Testis (tissue), 5 donors: ENCODE measurements at places on chromosomes 4 and X. TPM values are rescaled to one million over a fixed set of nuclear protein-coding genes. Genes with fewer than 3 reads are reported as not detected.

The GIMD1 gene
- polyA plus RNA-seq: not detected

The ING2 gene
- 38.0 TPM for polyA plus RNA-seq

The ZAR1 gene
- 1.5 TPM for polyA plus RNA-seq

The PF4V1 gene
- polyA plus RNA-seq: not detected

The HSFX2 gene
- polyA plus RNA-seq: 11.8 TPM

The REELD1 gene
- polyA plus RNA-seq: 0.38 TPM

The MMRN1 gene
- 17.4 TPM for polyA plus RNA-seq

The NR3C2 gene
- polyA plus RNA-seq: 28.1 TPM

The CLNK gene
- 0.94 TPM for polyA plus RNA-seq

The EGF gene
- 1.3 TPM for polyA plus RNA-seq

The PWWP3B gene
- 22.3 TPM for polyA plus RNA-seq

DNA sequence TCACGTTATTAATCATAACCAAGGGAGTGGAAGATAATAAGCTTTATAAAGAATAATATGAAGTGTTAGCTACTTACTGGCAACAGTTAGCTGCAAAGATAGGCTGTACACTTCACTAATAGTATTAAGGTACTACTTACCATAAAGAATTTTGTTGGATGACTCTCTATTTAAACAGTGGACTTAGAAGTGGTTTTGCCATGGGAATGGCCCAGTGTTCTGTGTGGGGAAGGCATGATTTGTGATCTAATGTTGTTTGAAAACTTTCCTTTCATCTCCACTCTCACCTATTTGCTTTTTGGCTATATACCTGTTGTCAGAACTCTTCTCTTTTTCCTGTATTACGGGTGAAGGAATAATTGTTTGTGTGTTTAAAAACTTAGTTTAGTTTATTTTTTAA, 23.0 kb downstream of the FHDC1 start:
- DNase-seq: no peak

DNA sequence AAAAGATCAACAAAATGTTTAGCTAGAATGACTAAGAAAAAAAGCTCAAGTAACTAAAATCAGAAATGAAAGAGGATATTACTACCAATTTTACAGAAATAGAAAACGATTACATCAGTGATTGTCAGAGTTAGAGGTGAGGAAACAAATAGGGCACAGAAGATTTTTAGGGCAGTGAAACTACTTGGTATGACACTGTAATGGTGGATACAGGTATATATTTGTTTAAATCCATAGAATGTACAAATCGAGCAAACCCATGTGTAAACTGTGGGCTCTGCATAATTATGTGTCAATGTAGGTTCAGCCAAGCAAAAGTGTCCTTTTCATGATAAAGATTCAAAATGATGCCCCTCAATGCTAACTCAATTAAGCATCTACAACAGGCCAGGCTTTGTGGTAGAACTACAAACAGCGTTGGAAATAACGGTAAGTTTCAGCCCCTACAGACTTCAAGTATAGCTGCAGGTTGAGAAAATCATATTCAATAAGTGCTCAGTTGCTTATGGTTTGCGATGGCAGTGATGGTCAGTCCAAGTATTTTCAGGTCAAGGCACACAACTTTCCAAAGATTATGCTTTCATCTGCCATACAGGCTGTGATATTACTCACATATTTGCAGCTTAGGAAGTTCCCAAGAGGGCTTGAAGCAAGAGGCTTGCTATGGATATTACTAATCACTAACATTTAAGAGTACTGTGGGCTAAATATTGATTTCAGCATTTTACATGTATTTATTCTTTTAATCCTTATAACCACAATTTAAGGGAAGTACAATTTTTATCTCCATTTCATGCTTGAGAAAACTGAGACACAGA, 158.6 kb downstream of the TET2 start:
- no peak for DNase-seq

- peak; percentile 23 for DNase-seq
Observed at GRCh38 chr4:77433418-77433733, 172.2 kb upstream of the CXCL13 start.

GRCh38 chr4:93771640-93772411, 56.7 kb upstream of the ATOH1 start:
- no peak for DNase-seq

DNA sequence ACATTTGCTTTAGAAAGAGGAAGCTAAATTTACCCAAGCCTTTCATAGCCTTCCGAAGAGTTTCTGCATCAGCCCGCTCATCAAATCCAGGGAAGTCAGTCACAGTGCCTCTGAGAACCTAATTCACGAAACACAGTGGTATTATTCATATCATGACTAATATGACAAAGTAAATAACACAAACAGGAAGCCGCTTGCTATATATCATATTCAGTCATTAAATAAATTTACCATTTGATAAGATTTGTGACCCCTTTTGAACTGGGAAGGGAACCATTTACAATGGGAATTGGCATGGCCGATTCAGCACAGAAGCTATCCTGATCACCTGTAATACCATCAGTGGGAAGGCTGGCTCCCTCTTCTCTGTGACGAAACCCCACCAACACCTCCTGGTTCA, 10.5 kb downstream of the ANXA5 start:
- DNase-seq: no peak

- DNase-seq: no peak
Observed at GRCh38 chr4:153010146-153010545, 74.0 kb downstream of the FHDC1 start.

GRCh38 chr4:181432335-181432734, 810.9 kb upstream of the TENM3 start:
- no peak for DNase-seq

DNA sequence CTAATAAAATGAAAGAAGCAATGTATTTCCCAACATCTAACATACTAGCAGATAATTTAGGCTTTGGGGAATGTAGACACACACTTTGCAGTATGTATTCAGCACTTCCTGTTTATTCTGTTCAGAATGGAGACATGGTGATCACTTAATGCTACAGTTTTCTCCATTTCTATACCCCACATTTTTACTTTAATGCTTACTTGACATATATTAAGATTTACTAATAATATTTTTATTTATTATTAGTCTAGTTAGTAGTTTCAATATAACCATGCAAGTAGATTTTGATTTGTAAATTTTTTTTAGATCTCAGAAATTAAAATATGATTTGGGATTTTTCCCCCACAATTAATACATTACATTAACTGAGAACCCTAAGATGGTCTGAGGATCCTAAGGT, 98.4 kb downstream of the PRSS12 start:
- DNase-seq: no peak

DNA sequence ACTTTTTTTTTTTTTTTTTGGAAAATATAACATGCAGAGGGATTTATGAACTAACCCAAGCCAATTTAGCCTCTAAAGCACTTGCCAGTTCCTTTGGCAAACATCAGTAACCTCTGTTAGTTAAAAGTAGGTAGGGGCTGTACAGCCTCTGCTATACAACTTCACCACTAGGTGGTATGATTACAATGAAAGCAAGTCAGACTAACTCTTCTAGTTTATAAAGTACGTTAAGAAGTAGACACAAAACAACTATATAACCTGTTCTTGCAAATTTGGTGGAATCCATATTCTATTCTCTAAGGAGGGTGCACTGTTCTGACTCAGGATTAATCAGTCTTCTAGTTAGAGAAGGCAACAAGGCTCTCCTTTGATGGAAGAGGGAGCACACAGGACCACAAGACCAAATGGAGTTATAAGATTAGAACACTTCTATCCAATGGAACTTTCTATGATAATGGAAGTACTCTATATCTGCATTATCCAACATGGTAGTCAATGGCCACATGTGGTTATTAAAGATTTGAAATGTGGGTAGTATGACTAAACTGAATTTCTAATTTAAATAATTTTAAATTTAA, 12.8 kb downstream of the AIMP1 start:
- no peak for DNase-seq

DNA sequence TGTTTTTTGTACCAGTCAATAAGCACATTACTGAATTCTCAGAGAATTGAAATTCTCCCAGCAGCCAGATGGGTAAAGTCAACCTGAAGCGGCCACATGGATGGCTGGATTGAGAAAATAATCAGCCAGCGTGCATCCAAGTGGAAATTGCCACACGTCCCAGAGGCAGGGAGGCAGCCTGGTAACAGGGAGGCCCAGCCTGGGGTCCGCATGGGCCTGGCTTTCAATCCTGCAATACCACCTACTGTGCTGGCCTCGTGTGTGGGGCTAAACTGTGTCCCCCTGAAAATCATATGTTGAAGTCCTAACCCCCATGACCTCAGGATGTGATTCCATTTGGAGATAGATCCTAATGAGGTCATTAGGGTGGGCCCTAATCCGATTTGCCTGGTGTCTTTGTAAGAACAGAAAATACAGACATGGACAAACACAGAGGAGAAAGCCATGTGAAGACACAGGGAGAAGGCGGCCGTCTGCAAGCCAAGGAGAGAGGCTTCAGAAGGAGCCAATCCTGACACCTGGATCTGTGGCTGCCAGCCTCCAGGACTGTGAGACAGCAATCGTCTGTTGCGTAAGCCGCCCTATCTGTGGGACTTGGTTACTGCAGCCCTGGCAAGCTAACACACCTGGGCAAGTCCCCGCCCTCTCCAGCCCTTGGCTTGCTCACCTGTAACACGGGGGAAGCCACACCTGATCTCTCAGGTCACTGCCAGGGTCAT, 90.3 kb downstream of the JAKMIP1 start:
- DNase-seq: peak; percentile 6
